ENCODE measurements at places on chromosomes 6 and 20. TPM values are rescaled to one million over a fixed set of nuclear protein-coding genes. Genes with fewer than 3 reads are reported as not detected.

The TMEM74B gene
- total RNA-seq = 2.7 TPM

The BMP7 gene
- total RNA-seq = 2.7 TPM

The NFKBIE gene
- 4.7 TPM for total RNA-seq

The FAM83C gene
- not detected for total RNA-seq

The CHRNA4 gene
- 0.16 TPM for total RNA-seq

The LY6G6D gene
- total RNA-seq = not detected

The RHAG gene
- not detected for total RNA-seq

The FHL5 gene
- 4.4 TPM for total RNA-seq

The OR2H1 gene
- total RNA-seq = not detected

The PAX1 gene
- 0.35 TPM for total RNA-seq

The TGM3 gene
- total RNA-seq = not detected
